Cerebellum (tissue), 4 donors: ENCODE measurements at places on chromosomes 4 and X. TPM values are rescaled to one million over a fixed set of nuclear protein-coding genes. Genes with fewer than 3 reads are reported as not detected.

The DCAF4L1 gene
- total RNA-seq = 0.18 TPM

The GABRB1 gene
- total RNA-seq = 48.8 TPM

The HOPX gene
- 17.4 TPM for total RNA-seq

The SH3D19 gene
- 17.1 TPM for total RNA-seq

The PHEX gene
- 0.82 TPM for total RNA-seq

The AFF2 gene
- 139 TPM for total RNA-seq

The GPC4 gene
- 4.2 TPM for total RNA-seq

The SRPX gene
- 5.2 TPM for total RNA-seq

The ODAM gene
- total RNA-seq = not detected
